ENCODE measurements at places on chromosomes 11 and 22. TPM values are rescaled to one million over a fixed set of nuclear protein-coding genes. Genes with fewer than 3 reads are reported as not detected.
A peak's percentile ranks its signal among the peaks of the same experiment; 100 is the strongest.

The CWC15 gene
- total RNA-seq, result 59.5 TPM

The POU2AF2 gene
- total RNA-seq, result not detected

The NADSYN1 gene
- 222 TPM for total RNA-seq

The SCN3B gene
- total RNA-seq, result not detected

- H3K27me3 ChIP-seq, result no peaks in the 10 kb centered on the region
- peak; percentile 61 for DNase-seq
- H3K4me3 ChIP-seq, result no peak overlapping the region
- H3K36me3 ChIP-seq, result no peaks in the 10 kb centered on the region
Observed at GRCh38 chr22:40203572-40203971, 25.8 kb downstream of the TNRC6B start.

GRCh38 chr11:30830681-30831080 lies 244.5 kb upstream of the MPPED2 start:
- H3K27me3 ChIP-seq, result no peaks in the 10 kb centered on the region
- H3K4me1 ChIP-seq, result no peaks in the 10 kb centered on the region
- no peak for DNase-seq
- H3K36me3 ChIP-seq, result no peaks in the 10 kb centered on the region
- no peak overlapping the region for H3K27ac ChIP-seq

DNA sequence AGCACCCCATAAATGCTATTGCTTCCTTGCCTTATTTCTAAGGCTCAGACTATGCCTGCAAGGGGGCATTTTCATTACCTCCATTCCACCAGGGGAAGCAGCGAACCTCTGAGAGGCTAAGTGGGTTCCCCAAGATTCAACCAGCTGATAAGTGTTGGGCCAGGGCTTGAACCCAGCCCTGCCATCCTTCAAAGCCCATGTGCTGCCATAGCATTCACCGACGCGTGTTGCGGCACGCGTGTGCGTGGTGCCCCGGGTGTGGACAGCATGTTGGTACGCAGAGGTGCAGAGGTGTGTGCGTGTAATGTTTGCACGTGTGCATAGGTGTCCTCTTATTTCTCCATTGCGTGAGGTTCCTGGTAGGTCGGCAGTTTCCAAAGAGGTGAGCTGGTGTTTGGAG lies 66.0 kb upstream of the PPARA start:
- no peak overlapping the region for H3K4me3 ChIP-seq
- no peak for DNase-seq
- no peak overlapping the region for H3K27ac ChIP-seq
- H3K36me3 ChIP-seq, result no peaks in the 10 kb centered on the region
- no peaks in the 10 kb centered on the region for H3K4me1 ChIP-seq
- H3K27me3 ChIP-seq, result no peaks in the 10 kb centered on the region

DNA sequence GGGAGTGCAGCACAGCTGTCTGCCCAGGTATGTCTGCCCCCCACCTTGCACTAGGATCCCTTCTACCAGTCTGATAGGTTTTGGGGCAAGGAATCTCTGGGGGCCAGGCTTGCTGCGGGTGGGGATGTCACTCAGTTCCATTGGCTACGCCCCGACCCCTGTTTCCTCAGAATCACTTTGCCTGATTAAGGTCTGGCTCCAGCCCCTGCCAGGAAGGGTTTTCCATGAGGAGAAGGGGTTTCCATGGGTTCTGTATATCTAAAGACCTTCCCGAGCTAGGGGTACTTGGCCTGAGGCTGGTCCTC lies 14.0 kb downstream of the OTOG start:
- no peaks in the 10 kb centered on the region for H3K4me1 ChIP-seq
- no peak for DNase-seq
- no peaks in the 10 kb centered on the region for H3K27me3 ChIP-seq
- no peak overlapping the region for H3K27ac ChIP-seq

DNA sequence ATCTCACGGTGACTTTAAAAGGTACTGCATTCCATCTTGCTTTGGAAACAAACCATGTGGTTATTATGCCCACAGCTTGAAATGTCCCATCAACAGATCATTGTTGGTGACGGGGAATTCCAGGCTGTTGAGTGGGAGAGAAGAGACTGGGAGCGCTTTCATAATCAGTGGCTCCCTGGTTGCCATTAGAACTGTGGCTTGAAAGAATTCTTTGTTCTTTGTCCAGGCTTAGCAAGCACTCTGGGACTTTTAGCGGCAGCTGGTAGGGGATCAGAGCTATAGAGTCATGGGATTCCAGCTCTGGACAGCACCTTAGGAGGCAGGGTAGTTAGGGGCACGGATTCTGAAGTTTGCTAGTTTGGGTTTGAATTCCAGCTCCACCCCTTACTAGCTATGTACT lies 22.0 kb downstream of the MMP20 start:
- no peak for DNase-seq
- no peaks in the 10 kb centered on the region for H3K4me1 ChIP-seq
- H3K27me3 ChIP-seq, result no peaks in the 10 kb centered on the region
- H3K27ac ChIP-seq, result no peak overlapping the region
- H3K4me3 ChIP-seq, result no peak overlapping the region
